Osteoblast (primary cell): ENCODE measurements at places on chromosomes 3 and 15. TPM values are rescaled to one million over a fixed set of nuclear protein-coding genes. Genes with fewer than 3 reads are reported as not detected.

Gene VIPR1
- total RNA-seq, result not detected in 2 replicates

Gene CCR8
- not detected in 2 replicates for total RNA-seq

Gene TNK2
- total RNA-seq, result 10.6 and 11.6 TPM in 2 replicates

Gene ZNF620
- total RNA-seq, result 0.88 and 1.1 TPM in 2 replicates

Gene MUC4
- total RNA-seq, result not detected in 2 replicates

Gene ANKUB1
- under 0.01 TPM in 1 of 2 replicates, not detected in the other for total RNA-seq

Gene GPR149
- total RNA-seq, result not detected in 2 replicates

Gene HYAL1
- total RNA-seq, result under 0.01 and 0.59 TPM in 2 replicates

Gene ATP8B4
- total RNA-seq, result 0.88 and 1.1 TPM in 2 replicates
